Hepatic stellate cell (primary cell): ENCODE measurements at places on chromosomes 5 and 9.

GRCh38 chr5:137303509-137303908 lies 195.6 kb downstream of the SPOCK1 start:
- DNase-seq: no peak

DNA sequence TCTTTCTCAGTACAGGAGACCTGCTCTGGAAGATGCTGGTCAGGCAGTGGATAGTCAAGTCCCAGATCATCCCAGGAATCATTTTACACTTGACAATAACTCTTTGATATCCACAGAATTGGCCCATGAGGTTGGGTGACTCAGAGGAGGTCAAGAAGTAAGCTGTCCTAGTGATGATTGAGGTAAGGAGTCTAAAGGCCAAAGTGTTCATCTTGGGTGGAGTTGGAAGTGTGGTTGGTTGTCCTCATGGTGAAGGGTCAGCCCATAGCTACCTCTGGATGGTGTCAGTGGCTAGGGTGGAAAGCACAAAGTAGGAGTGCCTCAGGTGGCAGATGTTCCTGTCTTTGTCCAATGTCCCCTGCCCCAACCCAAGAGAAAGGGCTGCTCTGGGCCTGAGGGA lies 24.1 kb upstream of the RCL1 start:
- DNase-seq: no peak

GRCh38 chr5:175094461-175094860 lies 349.5 kb downstream of the DRD1 start:
- no peak for DNase-seq

- DNase-seq: no peak
These were observed 56.2 kb upstream of the APC start for GRCh38 chr5:112681481-112681908.

DNA sequence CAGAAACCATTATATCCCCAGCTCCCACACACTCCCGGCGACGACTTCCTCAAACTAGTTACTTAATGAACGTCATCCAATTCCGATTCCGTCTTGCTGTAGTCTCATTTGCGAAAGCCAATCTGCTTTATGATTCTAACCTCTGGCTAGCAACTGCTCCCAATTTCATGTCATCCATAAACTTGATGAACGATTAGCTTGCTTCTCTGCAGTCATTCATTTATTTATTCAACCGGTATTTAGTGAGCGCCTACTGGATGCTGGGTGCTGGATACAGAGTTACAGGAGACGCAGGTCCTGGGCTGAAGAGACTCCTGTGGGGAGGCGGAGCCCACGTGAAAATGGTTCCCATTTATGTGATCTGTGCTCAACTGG lies 46.2 kb downstream of the TSPAN17 start:
- DNase-seq: no peak

DNA sequence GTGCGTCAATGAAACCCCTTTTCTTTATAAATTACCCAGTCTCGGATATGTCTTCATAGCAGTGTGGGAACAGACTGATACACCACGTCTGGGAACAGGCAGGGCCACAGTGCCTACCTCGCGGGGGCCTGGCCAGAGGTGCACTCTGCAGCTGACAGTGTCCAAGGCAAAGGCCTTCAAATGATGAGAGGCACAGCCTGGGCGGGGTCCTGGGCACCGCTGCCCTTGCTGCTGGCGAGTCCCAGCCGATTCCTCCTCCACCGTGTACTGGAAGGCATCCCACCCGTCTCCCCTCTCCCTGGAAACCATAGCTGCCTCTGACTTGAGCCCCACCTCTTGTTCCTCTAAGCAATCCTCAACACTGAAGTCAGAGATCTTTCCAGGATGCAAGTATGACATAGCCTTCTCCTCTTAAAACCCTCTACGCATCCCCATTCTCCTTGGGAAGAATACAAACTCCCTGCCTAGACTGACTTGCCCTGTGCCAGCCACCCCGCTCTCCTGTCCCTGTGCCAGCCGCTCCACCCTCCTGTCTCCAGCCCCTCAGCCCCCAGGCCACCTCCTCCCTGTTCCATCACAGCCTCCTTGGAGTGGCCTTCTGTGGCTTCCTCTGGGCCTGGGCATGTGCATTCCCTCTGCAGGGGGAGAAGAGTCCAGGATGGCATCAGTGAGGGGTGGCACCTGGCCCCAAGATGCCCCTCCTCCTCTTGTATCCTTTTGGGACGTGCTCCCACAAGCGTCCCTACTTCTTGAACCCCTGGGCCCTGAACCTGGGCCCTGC lies 8.1 kb upstream of the COL5A1 start:
- DNase-seq: no peak

- DNase-seq: no peak
These were observed 2013.1 kb upstream of the CDH9 start for GRCh38 chr5:29051509-29051908.

- DNase-seq: no peak
These were observed 25.5 kb downstream of the OLFML2A start for GRCh38 chr9:124802426-124802825.

DNA sequence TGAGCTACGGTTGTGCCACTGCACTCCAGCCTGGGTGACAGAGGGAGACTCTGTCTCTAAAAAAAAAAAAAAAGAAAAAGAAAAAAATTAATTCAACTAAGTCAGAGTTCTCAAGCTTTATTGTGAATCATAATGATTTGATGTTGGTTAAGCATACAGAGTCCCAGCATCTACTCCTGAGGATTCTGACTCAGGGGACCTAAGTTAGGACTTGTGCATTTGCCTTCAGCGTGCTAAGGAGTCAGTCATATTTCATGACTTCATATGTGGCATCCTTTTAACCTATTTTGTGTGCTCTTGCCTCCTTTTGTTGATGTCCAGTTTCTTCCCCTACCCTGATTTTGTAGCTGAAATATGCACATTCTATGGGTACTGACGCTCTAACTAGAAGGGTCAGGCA lies 2.9 kb downstream of the MYOZ3 start:
- no peak for DNase-seq

DNA sequence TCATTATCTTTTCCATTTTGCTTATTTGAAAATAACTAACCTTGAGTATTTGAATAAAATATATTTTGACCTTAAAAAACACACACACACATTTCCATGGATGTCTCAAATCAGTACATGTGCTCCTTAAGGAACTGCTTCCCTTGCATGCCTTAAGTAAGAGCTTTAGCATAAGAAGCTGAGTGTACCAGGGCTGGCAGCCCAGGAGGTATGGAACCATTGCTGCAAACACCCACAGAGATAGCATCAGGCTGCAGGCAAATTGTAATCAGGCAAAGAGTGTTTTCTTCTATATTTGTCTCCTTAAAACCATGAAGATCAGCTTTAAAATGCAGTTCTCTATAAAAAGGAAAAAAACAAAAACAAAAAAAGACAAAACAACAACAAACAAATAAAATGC lies 160.6 kb downstream of the PLK2 start:
- no peak for DNase-seq

- DNase-seq: no peak
These were observed 265.6 kb downstream of the NSG2 start for GRCh38 chr5:174311121-174311520.

DNA sequence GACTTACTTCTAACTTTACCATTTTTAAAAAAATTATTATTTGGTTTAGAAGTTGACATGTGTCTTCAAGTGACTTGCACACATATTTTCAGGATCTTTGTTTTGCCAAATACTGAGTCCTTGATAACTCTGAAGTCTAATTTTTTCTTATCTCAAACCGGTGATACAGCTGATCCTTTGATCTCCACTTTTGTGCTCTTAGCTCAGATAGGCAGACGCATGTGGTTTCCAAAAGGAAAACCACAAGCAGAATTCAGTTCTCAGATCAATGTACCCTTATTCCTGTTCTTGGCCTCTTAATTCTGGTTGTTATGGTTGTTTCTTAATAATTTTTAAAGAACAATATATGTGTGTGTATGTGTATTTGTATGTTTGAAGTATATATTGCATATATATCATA lies 238.3 kb upstream of the EDIL3 start:
- DNase-seq: no peak

GRCh38 chr5:69004676-69005075 lies 89.1 kb upstream of the SLC30A5 start:
- DNase-seq: no peak
